NCI-H345 (cell line): ENCODE measurements at places on chromosomes 2 and 18.

DNA sequence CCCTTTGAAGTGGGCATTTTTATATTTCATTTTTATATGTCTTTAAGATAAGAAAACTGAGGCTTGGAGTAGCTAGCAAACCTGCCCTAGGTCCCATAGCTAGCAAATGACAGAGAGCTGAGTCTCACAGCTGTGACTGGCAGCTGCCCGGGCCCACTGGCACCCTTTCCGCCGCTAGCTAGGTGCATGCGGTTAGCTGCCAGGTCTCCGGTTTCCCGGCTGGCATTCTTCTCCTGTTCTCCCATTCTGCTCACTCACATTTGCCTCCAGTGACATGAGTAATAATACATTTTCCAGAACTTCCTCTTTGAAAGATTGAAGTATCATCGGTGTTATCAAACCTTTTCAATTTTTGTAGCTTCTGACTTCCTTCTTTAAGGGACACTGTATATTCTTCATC lies 38.7 kb downstream of the MTCL1 start:
- no peak for DNase-seq

DNA sequence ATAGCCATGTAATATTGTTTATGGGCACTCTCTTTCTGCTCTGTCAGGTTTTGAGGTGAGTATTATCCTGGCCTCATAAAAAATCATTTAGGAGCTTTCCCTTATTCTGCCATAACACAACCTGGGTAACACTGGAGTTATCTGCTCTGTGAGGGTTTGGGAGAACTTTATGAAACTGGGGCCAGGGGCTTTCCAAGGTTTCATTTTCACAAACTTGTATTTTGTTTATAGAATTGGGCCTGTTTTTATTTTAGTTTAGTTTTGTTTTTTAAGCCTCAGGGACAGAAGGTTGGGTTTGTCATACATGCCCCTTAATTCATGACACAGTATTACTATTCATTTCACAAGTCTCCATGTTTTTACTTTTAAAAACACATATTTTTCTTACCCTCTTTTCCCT lies 83.5 kb downstream of the IRS1 start:
- no peak for DNase-seq

DNA sequence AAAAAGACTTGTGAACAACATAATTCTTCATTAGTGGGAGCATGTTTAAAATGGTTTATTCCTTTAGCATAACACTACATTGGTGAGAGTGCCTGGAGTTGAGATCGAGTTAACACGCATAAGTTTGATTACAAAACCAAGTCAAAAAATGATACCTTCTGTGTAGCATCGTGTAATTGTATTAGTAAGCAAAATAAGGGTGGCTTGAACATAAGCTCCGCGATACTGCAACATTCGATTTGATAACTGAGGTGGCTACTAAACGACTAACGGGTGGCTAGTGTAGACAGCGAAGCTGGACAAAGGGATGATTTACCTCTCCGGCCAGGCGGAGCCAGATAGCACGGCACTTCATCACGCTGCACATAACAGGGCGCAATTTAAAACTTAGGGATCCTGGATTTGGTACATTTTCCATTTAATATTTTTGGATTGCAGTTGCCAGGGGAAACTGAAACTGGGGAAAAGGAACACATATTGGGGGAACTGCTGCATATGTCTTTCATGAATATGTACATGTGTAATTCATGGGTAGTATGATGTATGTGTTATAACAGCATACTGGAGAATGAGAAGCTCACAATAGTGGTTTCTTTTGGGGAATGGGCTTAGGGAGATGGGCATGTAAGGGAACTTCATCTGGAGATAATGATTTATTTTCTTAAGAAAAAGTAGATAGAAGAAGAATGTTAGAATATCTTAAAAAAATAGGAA lies 36.4 kb upstream of the TOGARAM2 start:
- no peak for DNase-seq

- no peak for DNase-seq
These were observed 4.4 kb downstream of the ANKRD23 start for GRCh38 chr2:96839293-96839874.

GRCh38 chr2:61538920-61539520 lies 864 bp upstream of the XPO1 start:
- peak; percentile 51 for DNase-seq

GRCh38 chr2:68853035-68853434 lies 18.2 kb downstream of the BMP10 start:
- no peak for DNase-seq

- peak; percentile 23 for DNase-seq
These were observed 1.8 kb downstream of the AGAP1 start for GRCh38 chr2:235495373-235496238.

GRCh38 chr2:112184121-112184520 lies 45.9 kb downstream of the FBLN7 start:
- DNase-seq = no peak

DNA sequence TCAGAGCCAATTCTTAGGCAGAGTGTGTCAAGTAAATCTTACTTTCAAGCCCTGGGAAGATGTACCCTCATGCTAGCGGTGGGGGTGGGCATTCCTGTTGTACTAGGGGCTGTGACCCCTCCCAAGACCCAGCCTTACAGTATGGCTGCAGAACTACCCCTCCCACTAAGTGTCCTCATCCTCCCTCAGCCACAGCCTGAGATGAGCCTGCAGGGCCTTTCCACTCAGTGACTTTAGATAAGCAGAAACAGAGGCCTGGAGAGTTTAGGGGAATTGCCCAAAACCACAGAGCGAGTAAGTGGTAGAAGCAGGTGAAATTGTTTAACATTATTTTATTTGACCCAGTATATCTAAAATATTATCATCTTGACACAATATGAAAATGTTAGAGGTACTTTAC lies 36.6 kb downstream of the TTC32 start:
- no peak for DNase-seq

- DNase-seq = peak; percentile 63
These were observed 48.5 kb upstream of the LYPD6B start for GRCh38 chr2:148989882-148990493.

DNA sequence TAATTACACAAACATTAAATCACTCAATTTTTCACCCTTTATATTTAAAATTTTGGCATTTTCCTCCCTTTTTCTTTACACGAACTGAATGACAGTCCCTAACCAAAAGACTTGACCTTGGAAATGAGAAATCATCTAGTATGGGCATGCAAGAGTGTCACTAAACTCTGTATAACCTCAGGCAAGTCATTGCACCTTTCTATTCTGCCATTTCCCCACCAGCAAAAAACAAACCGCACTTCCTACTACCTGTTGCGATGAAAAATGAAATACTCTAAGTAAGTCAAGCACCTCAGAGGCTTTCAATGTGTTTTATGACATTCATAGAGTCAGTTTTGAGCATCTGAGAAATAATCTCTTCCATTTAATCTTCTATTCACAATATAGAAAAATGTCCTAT lies 44.1 kb downstream of the ANKRD44 start:
- DNase-seq = no peak

DNA sequence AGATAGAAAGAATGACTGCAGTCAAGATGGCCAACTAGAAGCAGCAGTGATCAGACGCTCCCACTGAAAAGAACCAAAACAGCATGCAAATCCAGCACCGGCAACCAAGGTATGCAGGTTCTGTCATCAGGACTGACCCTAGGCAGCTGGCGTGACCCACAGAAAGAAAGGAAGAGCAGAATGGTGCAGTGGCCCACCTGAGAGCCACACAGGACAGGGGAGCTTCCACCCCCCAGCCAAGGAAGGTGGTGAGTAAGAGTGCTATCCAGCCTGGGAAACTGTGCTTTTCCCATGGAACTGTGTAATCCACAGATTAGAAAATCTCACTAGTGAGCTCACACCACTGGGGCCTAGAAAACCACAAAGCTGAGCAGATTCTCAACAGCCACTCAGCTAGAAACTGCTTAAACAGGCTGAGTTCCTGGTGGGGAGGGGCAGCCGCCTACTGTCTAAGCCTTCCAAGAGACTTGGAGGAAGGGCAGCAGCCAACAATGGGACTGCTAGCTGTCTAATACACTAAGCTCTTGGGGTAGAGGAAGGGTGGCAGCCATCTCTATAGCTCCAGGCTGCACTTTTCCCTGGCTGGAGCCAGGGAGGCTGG lies 127.9 kb downstream of the EVA1A start:
- no peak for DNase-seq

DNA sequence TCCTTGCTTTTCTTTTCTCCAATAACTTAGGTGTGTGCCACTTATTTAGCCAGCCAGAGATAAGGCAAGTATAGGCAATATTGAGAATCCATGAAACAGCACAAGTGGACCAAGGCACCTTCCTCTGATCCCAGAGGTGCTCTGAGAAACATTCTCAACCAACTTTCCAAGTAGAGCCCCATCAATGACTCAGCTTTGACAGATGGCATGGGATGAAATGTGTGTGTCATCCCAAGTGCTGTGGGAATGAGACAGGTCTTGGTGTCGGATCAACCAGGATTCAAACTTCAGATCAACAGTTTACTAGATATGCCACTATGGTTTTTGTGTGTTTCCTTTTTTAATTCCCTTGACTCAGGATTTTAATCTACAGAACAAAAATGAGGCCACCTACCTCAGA lies 164.0 kb downstream of the GRB14 start:
- peak; percentile 37 for DNase-seq

- no peak for DNase-seq
These were observed 2.1 kb downstream of the LIPT1 start for GRCh38 chr2:99156891-99157290.

DNA sequence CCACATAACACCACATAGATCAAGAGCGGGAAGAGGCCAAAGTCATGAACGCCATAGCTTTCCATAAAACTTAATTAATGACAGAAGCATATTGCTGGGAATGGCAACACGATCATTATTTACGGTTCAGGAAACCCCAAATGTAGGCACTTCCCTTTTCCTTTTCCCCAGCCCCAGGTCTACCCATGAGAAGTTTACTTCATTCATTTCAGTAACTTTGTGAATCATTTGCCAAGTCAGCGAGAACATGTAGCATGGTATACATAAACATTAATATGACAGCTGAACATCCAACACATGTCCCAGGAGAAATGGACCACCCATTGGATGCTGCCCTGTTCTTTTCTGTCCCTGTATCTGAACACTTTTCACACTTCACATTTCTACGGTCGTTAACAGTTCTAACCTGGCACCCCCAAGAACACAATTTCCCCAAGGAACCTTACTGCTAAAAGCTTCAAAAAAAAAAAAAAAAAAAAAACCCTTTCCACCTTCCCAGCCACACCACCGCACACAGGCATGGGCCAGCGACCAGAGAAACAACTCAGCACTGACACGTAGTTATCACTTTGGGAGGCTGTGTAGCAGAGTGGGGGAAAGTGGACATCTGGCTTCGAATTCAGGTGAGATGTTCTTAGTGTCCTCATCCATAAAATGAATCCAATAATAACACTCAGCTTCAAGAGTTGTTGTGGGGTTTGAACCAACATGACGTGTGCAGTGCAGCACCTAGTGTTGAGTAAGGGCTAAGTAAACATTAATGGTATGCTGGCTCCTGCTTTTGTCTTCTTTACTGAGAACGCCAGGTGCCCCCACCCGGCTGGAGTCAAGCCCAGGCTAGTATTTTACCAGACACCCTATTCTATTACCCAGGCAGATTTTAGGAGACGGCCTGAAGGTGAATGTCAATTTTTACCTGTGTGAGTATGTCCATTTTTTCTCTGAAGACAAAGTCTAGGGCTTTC lies 371.5 kb downstream of the LNPK start:
- peak; percentile 77 for DNase-seq

- DNase-seq = peak; percentile 48
These were observed 84.2 kb upstream of the CD302 start for GRCh38 chr2:159882130-159882745.

- DNase-seq = no peak
These were observed 94.3 kb downstream of the NFATC1 start for GRCh38 chr18:79489899-79490625.

DNA sequence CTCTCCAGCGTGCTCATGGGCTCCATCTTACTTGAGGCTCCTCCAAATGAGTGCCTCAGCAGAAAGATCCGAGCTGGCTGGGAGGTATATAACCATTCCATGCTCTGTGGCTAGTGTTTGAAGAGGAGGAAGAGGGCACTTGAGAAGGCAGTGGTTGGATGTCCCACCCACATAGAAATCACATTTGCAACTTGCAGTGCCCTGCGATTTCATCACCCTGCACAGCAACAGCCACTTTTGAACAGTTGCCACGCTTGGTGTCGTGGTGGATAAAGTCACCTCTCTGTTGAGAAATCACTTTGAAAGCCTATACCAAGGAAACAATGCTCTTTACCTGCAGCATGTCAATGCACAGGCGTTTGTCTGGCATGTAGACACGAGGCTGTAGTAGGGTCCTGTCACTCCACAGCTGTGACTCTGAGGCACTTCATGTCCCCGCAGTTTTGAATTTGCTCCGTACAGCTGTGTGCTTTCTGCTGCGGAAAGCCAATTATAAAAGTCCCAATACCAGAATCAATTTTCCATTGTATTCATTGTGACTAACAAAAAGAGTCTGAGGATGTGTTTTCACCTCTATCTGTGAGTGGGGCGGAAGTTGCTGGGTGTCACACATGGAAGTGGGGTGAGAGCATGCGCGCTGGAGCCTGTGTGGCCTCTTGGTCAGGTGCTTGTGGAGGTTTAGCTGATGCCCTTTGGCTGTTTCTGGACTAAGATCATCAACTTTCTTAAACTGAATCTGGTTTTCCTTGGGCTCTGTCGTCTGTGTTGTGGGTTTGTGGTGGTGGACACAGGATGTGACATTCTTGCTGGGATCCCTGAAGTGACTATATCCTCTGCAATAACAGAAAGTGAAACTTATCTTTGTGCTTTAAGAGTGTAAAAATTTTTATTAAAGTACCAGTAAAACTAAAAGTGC lies 2.8 kb downstream of the CNDP2 start:
- no peak for DNase-seq

DNA sequence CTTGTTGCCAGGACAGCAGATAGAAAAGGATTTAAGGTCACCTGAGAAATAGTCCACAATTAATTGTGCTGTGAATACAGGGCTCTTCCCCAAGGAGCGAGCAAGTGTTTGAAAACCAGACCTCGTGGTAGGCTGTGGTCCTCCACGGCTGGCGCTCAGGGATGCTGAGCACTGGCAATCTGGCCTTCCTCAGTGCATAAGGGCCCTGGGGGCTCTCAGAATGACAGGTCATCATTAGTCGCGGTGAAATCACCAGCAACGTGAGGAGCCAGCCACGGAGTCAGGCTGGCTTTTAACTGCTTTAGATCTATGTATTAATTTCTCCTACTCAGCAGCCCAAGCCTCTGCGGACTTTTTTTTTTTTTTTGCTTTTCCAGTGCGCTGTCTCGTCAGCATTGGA lies 148.5 kb downstream of the FHOD3 start:
- DNase-seq = no peak

DNA sequence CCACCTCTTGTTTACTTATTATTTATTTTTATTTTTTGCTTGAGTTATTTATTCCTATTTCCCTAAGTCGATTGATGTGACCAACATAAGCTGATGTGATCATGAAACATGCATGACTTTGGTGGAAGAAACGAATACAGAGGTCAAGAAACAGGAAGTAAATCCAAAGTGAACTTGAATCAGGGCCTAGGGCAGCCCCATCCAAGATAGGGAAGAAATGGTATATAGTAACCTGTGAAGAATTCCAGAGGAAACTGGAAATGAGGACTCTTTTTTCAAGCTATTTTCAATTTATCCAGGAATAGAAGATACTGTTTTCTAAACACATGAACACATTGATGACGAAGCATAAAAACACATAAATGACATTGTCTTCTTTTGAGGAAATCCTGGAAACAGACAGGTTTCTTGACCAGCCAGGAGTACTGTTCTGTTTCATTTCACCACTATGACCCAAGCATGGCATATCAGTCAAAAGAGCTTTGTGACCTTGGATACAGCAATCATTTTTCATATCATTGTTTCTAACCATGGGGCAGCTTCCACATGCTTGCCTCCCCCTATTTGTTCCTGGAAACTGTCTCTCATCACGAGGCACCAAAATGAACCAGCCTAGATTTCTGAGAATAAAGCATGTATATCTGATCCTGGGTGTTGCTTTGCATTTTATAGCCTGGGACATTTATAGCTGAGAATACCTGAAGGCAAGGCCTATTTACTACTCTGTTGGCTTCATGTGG lies 9.1 kb upstream of the LCLAT1 start:
- DNase-seq = no peak
